ENCODE measurements at places on chromosomes 1 and 21.

GRCh38 chr21:38797470-38797869 lies 8.3 kb upstream of the ETS2 start:
- no peak for DNase-seq

DNA sequence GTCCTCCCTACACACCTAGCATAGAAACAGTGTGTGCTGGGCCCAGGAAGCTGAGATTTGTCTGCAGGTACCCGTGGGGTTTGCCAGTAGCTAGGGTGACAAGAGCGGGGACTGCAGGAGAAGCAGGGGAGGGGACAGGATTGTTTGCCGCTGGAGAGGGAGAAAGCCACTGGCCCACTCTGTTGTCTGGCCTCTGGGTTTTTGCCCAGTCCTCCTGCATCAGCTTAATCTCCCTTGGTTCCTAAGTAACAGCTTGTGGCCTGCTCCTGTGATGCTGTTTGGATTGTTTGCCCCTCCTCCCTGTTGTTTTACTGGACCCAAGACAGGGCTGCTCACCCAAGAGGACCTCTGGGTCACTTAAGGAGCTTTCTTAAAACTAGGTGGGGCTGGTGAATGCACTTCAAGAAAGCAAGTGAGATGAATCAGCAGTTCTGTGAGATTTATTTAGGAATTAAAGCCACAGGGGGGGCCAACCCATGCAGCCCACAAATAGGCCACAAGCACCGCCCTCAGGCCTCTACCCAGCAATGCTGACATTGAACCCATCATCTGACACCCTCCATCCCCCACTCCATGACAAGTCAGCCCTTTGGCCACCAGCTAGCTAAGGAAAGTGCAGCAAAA lies 142.8 kb downstream of the ZZZ3 start:
- no peak for DNase-seq

GRCh38 chr1:221840511-221841243 lies 98.8 kb upstream of the DUSP10 start:
- no peak for DNase-seq

- no peak for DNase-seq
Measured at GRCh38 chr1:897226-897625, 26.5 kb upstream of the SAMD11 start.

DNA sequence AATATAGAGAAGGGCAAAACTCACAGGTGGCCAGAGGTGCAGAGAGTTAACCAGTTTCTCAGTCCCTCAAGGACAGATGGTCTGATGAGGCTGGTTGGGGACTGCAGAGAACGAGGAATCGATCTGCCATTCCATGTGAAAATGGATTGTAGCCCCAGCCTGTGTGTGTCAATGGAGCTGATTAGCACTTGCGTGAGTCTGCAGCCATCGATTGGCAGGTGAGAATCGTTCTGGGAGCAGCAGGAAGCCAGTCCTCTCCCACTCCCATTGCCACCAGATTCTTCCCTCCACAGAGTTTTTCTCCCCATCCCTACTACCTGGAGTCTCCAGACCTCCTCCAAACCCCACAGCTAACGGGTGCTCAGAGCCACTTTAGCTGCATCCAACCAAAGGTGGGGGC lies 18.3 kb upstream of the PSMB2 start:
- DNase-seq = no peak

DNA sequence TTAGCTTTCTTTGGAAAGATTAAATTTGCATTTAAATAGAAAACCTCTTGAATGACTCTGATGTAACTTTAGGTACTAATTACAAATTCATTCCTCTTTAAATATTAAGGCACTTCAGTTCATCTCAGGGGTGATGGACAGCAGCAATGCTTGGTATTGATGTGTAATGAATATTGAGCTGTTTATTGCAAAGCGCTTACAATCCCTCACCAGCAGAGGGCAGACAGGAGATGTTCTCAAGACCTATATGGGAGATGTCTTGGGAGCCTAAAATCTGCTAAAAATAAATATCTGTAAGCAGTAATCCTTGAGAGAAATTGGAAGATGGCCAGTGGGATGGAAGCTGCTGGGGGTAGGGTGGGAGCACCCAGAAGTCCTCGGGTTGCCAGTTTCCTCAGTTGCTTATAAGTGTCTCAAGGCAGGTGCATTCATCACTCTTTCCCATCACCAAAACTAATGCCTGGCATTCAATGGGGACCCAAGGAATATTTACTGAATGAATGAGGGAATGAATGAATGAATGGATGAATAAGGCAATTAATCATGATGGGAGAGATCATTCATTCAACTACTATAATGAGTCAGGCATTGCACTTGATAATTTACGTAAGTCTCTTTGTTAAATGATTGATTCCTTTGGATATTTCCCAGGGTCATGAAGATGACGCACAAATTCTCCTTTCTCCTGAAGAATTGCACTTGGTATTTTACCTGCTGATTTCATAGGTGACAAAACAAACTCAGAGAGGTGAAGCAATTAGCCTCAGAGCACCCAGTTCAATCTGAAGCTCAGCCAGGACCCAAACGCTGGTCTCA lies 2.3 kb downstream of the KLHDC8A start:
- no peak for DNase-seq

- no peak for DNase-seq
Measured at GRCh38 chr1:217135987-217136894, 413.0 kb upstream of the ESRRG start.

DNA sequence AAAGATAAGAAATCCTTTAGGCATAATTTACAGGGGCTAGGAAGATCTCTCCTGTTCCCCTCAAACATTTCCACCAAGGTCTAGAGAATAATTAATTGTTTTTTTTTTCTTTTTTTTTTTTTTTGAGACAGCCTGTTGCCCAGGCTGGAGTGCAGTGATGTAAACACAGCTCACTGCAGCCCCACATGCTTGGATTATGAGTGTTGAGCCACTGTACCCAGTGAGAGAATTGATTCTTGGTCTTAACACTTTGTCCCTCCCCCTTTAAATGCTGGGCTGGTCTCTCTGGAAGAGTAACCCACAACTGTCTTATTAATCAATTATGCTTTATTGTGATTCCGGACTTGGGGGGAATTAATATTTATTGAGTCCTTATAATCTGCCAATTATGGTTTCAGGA lies 33.4 kb downstream of the ATF3 start:
- DNase-seq = no peak

- DNase-seq = no peak
Measured at GRCh38 chr1:7659514-7659913, 111.6 kb upstream of the VAMP3 start.

DNA sequence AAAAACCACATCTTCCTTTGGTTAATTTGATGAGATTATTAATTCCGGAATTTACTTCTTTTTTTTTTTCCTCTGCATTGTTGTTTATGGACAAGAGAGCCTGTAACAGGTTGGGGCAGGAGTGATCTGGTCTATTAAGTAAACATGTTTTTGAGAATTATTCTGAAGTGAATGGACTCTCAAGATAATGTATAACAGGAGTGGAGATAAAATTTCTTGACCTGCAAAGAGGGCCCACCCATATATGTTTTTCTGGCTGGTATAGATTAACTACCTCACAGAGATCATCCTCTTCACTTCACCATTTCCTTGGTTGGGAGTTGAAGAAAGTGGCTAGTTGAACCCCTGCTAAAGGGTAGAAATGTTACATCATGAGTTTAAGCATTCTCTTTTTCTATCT lies 10.7 kb downstream of the DDI2 start:
- no peak for DNase-seq
